Glomerular endothelial cell (primary cell): ENCODE measurements at places on chromosomes 2 and 18. TPM values are rescaled to one million over a fixed set of nuclear protein-coding genes. Genes with fewer than 3 reads are reported as not detected.
A peak's percentile ranks its signal among the peaks of the same experiment; 100 is the strongest.

NCOA1 gene
- total RNA-seq = 10.7 and 12.0 TPM in 2 replicates

NAT8 gene
- not detected in 2 replicates for total RNA-seq

EML6 gene
- total RNA-seq = 0.24 and 0.41 TPM in 2 replicates

MC5R gene
- total RNA-seq = not detected in 2 replicates

SP9 gene
- total RNA-seq = not detected in 2 replicates

VIT gene
- total RNA-seq = not detected in 2 replicates

ABCG5 gene
- total RNA-seq = not detected in 2 replicates

DNA sequence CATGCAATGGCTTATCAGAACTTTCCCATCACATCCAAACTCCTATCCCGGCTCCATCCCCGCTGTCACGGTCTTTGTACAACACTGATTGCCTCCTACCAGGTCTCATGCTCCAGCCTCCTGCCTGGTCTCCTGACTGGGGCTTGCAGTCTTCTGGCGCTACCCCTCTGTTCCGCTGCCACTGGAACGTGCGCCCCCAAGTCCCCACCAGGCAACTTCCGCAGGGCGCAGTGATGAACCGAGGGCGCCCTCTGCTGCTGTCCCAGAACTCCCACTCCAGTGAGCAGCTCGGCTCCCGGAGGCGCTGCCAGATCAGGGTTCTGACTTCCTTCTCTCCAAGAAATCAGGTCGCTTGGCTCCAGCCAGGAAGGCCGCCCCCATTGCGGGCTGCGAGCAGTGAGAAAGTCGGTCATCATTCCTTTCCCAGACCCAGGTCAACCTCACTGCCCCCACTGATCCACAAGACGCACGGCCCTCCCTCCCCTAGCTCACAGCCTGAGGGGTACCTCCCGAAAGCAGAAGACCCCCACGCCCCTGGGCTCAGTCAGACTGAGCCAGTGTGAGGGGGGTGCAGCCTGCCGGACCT is 43.9 kb upstream of the RAB11FIP5 start:
- DNase-seq = no peak

- DNase-seq = no peak
Measured at GRCh38 chr2:73886357-73886756, 6.5 kb upstream of the ACTG2 start.

DNA sequence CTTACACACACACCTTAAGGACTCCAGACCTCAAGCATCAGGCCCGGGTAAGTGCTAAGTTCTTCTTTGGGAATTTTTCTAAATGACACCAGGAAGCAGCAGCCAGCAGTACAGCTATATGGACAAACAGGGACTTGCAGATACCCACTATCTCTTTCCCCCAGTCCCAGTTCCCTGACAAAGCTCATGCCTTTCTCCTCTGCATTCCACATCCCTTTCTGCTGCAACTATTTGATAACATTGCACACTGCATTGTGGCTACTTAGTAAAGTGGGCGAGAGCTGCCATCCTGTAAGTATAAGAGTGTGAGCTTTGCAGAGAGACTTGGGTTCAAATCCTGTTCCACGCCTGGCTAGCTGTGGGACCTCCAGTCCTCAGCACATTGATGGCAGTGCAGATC is 14.0 kb upstream of the CD226 start:
- DNase-seq = no peak

DNA sequence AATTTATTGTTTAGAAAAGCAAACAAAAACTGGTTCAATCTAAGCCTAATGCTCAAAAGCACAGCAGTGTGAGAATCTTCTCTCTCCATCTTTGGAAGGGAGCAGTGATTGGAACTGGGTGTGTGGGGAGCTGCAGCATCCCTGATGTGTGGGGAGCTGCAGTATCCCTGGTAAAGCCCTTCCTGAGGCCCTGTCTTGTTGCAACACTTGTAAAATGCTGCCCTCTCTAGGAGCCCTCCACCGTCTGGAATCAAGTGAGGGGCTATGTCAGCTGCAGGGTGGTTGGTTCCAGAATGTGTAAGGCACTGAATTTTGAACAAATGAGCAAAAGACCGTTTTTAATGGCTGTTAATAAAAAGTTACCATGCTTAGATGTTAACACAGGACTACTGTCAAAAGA is 147.7 kb upstream of the RAB12 start:
- no peak for DNase-seq

DNA sequence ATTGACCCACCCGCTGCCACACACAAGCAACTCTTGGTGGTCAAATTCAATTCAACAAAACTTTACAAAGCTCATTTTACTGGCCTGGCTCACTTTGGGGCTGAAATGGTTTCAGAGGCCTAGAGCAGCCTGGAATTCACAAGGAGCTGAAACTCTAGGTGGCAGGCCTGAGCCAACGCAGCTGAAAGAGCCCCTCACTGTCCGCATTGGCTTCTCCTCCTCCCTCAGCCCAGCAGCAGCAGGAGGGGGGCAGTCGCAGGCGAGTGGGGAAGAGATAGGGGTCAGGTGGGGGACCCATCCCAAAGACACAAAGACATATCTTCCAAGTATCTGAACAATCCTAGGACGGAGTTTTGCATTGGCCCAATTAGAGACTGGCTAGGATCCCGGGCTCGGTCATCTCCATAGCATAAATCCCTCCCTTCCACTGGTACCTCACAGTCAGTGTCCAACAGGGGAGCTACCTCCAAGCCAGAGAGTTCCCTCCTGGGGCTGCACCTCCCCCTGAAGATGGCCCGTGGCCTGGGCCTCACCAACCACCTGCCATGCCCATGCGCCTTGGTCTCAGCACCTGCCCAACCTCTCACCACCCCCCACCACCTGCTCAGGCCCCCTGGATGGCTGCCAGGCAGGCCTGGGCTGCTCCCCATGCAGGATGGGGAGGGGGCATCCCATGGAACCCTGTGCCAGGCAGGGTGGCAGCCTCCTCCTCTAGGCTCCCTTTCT is 113.4 kb downstream of the ZBTB7C start:
- no peak for DNase-seq

GRCh38 chr18:21054252-21054821 is 57.3 kb downstream of the ROCK1 start:
- no peak for DNase-seq

DNA sequence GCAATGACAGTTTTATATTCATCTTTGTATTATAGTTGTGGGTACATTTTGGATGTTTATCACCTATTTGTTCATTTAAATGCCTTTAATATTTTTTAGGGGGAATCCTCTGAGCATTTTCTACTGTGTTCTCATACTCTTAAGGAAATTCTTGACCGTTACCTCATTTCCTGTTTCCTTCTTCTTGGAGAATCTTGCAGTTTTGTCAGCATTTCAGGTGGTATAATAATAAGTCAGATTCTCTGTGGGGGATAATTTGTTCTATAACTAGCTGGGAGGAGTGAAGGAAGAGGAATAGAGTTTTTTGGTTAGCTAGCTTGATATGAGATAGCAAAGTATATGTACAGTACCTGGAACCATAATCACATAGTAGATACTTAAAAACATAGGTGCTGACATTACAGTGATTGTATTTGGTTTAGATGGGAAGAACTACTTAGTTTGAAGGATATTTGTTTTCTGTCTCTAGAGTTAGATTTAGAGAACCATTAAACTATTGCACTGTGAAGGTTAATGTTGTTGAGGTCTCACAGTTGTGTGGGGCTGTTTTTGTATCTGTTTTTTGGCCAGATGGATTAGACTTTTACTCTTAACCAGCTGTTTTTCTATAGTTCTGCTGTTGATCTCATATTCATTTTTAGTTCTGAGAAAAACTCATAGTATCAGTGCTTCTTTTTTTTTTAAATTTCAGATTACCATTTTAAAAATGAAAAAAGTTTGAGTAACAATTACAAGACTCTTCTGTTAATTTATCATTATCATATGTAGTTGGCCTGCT is 14.2 kb downstream of the MTX2 start:
- DNase-seq = peak; percentile 66

GRCh38 chr2:71005271-71006202 is 10.9 kb upstream of the TEX261 start:
- no peak for DNase-seq

- no peak for DNase-seq
Measured at GRCh38 chr2:74648009-74648443, at the start of gene M1AP. M1AP (minus strand) TSS chr2:74648330; CDS start chr2:74640275, 8,055 bp downstream.

- no peak for DNase-seq
Measured at GRCh38 chr2:160289831-160290230, 89.8 kb upstream of the ITGB6 start.

GRCh38 chr2:63488118-63488713 is 100.1 kb downstream of the WDPCP start:
- peak; percentile 5 for DNase-seq

GRCh38 chr2:159266554-159266953 is 19.9 kb downstream of the WDSUB1 start:
- DNase-seq = no peak
